Activated naive CD8-positive, alpha-beta T cell treated with anti-CD3 and anti-CD28 coated beads, Interleukin-2, amount 10 ng/mL, durations not matched to agents 7 days and 5 days (primary cell): ENCODE measurements at places on chromosomes 2 and 18. TPM values are rescaled to one million over a fixed set of nuclear protein-coding genes. Genes with fewer than 3 reads are reported as not detected.
A peak's percentile ranks its signal among the peaks of the same experiment; 100 is the strongest.

GRCh38 chr18:59663096-59663495 lies 34.1 kb downstream of the CCBE1 start:
- DNase-seq = no peak

DNA sequence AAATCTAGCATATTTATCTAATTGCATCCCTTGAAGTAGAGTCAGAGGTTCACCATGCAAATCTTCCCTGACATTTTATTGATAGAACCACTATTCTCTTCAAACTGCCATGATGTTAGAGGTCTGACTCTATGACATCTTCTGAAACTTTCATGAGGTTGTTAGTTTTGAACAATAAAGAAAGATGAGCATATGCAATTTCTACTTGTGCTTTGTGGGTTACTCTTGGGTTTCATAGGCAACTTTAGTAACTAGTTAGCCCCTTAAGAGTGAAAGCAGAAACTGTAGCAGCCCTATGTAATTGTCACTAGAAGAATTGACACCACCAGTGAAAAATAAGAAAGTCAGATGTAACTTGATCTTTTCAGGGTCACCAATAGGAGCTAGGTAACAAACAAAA lies 53.1 kb upstream of the ZEB2 start:
- no peak for DNase-seq

Gene DAW1
- total RNA-seq = not detected

DNA sequence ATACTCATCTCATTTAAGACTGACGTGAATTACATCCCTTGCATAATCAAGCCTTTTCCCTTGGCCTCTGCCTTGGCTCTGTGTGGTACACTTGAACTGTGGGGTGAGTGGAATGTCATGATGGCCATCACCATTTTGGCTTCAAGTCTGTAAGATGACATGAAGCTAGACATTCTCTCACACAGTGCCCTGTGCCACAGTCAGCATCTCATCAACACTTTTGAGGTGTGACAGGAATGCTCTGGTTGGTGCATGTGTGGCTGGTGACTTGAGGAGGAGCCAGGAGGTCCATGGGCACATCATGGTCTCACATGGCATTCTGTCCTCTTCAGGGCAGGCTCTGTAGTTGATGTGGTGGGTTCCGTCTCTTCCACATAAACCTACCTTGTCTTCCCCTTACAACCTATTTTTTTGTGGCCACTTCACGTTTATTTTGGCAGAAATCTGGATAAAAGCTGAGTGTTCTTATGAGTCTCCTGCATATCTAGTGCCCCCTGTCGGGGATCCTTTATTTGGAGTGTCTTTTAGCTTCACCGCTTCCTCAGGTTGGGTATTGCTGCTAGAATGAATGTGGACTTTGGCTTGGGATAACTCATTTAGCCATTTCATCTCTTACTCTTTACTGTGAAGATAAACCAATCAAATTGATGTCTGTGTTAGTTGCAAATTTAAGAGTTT lies 28.1 kb downstream of the MAP4K4 start:
- DNase-seq = no peak

Gene DCDC2C
- not detected for total RNA-seq

DNA sequence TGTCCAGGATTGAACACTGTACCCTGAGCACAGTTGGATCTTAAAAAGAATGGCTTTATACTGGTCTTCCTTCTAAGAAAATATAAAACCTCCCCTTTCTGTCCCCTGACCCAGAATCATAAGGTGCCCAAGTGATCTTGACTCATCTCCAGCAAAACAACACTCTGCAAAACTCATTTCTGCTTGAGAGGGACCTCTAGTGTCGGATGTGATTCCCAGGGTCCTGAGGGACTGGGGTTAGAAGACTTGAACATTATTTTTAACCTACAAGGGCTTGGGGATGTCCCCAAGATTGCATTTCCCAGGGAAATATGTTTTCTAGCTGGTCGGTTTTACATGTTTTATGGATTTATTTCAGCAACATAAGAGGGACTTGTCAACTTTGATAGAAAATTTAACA lies 1318.5 kb upstream of the CELF4 start:
- DNase-seq = no peak

DNA sequence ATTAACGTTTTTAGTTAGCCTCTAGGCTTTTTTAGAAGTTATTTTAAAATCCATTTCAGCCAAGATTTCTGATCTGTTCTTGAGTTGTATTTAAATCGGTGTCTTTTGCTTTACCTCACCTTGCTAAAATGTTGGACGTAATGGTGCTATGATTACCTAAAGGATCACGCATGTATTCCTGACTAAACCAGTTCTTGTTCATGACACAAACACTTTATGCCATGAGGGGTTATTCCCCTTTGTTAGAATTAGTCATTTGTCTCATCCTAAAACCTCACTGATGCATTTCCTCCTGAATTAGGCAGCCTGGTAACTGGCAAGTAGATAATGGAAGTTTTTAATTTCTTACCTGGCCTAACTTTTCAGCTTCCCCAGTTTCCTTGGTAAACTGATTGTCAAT lies 185.4 kb upstream of the TANK start:
- no peak for DNase-seq

- DNase-seq = no peak
Observed at GRCh38 chr2:79977792-79978191, 326.8 kb downstream of the LRRTM1 start.

Gene ELOA2
- total RNA-seq = not detected

GRCh38 chr2:80395251-80395650 lies 90.7 kb upstream of the LRRTM1 start:
- DNase-seq = no peak

DNA sequence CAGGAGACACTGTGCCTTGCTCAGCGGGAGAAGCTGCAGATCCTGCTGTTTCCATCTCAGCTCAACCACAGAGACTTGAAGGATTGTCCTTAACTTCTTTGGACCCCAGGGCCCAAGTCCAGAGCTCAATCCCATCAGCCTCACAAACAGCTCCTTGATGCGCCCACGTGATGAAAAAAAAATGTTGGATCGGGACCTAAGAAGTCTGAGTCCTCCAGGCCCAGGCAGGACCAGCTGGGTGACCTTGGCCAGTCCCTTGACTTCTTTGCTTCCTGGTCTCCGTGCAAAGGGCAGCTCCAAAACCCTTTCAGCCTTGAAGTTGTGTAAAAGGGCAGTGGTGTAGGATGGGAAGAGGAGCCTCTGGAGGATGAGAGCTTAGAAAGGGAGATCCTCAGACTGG lies 175.5 kb downstream of the ZFP36L2 start:
- peak; percentile 18 for DNase-seq

DNA sequence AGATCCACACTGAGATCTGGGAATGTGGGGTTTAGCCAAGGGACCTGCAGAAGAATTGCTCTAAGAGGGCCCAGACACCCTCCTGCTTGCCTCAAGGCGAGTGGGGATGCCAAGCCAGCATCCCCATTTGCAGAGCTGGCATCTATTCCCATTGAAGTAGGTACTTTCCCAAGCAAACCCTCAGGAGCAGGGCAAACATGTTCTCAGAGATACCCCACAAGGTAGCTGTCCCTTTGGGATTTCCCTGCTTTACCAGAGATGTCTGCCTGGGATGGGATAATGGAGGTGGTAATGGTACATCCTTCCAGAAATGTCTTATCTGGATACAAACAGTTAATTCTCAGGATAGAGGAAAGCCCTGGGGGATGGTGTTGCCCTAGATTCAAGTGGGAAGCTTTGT lies 51.2 kb downstream of the GYPC start:
- DNase-seq = no peak

DNA sequence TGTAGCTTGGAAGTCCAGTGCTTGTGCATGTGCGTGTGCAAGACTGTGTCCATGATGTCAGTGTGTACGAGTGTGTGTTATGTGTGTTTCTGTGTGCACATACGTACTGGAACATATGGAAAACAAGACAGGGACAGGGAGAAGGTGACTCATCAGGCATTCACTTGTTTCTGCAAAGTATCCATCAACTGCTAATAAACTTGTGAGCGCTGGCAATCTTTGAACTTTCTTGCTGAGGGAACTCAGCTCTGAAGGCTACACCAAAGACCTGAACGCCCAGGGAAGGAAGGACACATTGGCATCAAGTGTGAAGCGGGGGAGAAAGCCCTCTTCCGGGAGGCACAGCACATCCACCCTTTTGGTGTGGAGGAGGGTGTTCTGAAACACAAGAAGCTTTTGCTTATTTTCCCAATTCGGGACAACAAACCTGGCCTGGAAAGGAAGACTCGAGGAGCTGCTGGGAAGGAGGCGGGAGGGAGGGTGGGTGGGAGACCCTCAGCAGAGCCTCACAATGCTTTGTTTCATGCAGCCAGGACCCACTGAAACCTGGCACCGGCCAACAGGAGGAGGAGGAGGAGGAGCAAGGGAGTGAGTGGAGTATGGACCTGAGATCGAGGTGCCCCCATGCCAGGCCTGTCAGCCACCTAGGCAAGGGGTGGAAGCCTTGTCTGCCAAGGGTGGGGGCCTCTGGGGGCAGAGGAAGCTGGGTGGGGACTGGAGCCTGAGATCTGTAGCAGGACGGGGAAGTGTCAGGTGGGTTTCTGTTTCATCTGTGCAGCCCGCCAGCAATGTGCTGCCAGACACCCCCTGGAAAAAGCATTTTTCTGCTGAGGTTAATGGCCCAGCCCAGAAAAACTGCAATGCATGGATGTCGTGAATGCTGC lies 26.8 kb downstream of the SMAD7 start:
- DNase-seq = no peak

DNA sequence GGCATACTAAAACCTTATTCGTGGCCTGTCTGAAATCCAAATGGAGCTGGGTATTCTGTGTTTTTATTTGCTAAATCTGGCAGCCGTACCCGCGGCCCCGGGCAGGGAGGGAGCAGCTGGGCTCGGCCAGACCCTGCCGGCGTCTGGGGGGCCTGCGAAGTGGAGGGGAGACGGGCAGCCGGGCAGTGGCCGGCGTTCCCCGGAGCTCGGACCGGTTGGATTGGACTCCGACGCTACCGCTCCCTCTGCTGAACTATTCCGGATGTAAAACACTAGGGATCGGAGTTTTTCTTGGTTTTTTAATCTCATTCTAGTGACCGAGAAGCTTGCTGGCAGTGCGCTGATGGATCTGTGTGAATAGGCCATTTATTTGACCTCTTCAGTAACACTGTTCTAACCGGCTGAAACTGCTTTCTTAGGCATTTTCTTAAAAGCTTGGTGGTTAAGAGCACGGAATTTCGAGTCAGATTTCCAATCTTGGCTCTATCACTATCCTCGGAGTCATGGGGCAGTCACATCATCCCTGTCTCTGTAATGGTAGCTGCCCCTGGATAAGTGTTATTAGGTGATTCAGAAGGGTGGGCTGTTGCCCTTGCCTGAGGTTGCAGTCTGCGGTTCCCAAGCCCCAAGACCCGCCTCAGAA lies 694 bp downstream of the UNC50 start:
- DNase-seq = no peak

- DNase-seq = no peak
Observed at GRCh38 chr18:7236933-7237332, 6.0 kb downstream of the LRRC30 start.

GRCh38 chr2:226887940-226888339 lies 52.1 kb downstream of the RHBDD1 start:
- no peak for DNase-seq

Gene SOX11
- not detected for total RNA-seq

DNA sequence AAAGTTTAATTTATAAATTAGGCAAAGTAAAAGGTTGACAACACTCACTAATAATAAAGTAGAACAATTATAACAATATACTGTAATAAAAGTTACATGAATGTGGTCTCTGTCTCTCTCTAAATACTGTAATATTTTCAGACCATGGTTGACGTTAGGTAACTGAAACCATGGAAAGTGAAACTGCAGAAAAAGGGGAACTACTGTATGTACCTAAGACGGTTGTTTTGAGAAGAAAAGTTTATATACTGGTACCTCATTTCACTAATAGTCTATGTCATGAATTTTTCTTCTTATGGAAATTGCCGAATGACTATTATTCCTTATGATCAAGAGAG lies 166.7 kb upstream of the ZNF521 start:
- no peak for DNase-seq

- DNase-seq = no peak
Observed at GRCh38 chr2:228318218-228318617, 136.7 kb upstream of the SPHKAP start.

DNA sequence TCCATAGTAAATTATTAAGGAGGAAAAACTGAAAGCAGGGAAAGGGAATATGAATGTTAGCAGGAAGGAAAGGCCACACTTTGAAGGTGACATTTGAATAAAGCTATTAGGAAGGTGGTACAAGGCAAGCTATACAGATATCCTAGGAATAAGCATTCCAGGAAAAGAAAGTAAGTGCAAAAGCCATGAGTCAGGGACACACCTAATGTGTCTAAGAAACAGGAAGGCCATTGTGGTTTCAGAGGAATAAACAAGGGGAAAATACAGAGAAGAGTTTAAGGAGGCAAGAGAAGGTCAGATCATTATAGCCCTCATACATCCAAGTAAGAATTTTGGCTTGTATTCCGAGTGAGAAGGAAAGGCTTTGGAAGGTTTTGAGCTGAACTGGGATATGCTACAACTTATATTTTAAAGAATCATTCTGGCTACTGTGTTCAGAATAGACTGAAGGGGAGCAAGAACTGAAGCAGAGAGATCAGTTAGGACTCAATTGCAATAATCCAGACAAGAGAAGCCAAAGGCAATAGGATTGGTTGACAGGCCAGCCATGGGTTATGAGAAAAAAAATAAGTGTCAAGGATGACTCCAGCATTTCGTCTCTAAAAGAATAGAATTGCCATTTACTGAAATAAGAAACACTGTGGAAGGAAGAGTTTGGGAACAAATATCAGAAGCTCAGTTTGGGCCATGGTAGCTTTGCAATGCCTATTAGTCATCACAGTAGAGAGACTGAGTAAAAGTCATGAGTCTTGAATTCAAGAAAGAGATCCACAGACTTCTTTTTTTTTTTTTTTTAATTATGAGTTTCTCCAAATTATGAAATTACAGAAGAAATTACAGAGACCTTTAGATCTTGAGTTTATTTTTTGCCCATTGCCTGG lies 11.3 kb downstream of the RAD51AP2 start:
- no peak for DNase-seq
